ENCODE measurements at places on chromosomes 2 and 18.

DNA sequence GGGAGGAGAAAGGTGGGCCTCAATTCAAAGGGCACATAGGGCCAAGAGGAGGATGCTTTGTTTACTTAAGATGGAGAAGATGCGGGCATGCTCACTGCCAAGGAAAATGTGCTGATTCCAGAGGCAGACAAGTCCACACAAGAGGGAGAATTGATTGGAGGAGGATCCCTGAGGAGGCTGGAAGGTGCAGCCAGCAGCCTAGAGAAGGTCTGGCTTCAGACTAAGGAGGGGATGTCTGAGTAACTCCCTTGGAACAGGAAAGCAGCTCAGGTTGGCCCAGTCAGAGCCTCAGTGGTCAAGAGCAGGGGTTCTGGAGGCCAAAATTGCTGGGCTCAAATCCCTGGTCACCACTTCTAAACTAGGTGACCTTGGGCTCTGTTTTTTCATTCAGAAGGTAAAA is 265.5 kb upstream of the NCKAP5 start:
- DNase-seq, result no peak

- DNase-seq, result no peak
Measured at GRCh38 chr2:122078451-122078850, 323.0 kb downstream of the TSN start.

DNA sequence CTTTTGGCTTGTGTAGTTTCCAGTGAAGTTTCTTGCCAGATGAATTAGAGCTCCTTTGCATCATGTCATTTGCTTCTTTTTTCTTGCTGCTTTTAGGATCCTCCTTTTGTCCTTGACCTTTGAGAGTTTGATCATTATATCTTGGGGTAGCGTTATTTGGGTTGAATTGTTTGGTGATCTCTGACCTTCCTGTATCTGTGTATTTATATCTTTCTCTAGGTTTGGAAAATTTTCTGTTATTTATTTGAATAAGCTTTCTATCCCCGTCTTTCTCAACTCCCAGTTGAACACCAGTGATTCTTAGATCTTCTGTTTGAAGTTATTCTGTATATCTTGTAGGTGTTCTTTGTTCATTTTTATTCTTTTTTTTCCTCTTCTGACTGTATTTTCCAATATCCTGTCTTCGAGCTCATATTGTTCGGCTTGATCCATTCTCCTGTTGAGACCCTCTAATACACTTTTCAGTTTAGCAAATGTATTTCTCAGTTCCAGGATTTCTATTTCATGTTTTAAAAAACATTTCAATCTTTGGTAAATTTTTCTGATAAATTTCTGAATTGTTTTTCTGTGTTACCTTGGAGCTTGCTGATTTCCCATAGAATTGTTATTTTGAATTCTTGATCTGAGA is 20.8 kb downstream of the GALNT1 start:
- DNase-seq, result no peak

DNA sequence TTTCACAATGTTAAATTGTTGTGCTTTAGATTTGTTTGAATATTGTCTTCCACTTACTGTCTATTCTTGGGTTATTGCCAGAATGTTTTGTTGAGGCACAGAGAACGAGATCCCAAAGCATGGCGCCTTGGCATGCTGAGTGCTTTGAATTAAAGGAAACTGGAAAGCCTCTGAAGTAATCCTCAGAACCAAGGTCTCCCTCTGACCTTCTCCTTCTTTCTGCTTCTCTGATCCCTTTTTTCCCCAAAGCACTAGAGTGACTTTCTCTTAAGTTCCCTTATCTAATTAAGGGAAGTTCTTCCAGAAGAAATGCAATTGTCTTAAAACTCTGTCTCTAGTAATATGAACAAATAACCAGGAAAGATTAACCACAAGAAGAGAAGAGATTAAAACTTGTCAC is 214.7 kb downstream of the SPP2 start:
- no peak for DNase-seq

DNA sequence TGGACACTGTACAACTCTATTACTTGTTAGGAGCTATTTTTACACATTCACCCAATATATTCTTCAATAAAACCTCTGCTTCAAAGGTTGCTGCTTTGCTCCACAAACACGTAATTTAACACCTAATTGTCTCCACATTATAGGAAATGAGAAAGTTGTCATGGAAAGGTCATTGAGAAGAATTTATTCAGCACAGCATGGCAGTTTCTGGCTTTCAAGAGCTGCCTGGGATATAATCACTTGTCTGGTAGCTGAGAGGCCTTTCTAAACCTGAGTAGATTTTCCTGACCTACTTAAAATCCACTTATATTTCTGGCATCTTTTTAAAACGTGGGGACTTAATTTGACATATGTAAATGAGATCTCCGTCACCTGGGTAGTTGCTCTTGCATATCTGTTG is 216.1 kb downstream of the ZNF804A start:
- no peak for DNase-seq

GRCh38 chr18:63578357-63578958 is 8.7 kb upstream of the SERPINB13 start:
- peak; percentile 6 for DNase-seq

GRCh38 chr2:239678186-239678490 is 277.3 kb upstream of the HDAC4 start:
- DNase-seq, result no peak

DNA sequence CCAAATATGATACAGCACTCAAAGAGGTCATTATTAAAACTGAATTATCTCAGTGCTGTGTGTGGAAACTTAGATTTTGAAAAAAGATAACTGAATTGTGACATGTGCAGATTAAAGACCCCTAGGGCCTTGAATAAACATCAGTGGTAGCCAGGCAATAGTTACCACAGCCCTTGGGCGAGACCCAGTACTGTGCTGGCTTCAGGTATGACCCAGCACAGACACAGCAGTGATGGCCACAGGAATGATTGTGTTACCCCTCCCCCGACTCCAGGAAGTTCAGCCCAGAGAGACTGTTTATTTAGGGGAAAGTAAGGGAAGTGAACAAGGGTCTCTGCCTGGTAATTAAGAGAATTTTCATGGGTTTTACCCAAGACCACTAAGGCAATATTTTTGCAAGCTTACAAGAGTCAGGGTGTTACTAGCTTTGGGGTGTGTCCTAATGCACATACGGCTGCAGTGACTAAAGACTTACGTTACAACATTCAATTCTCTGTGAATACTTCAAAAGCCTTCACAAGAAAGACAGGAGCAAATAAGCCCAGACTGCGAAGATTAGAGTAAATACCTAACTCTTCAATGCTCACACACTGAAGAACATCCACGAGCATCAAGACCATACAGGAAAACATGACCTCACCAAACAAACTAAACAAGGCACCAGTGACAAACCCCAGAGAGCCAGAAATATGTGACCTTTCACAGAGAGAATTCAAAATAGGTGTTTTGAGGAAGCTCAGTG is 28.2 kb upstream of the ITGAV start:
- no peak for DNase-seq

Measured in hematopoietic multipotent progenitor cell treated with erythropoietin and hydrocortisone succinate and interleukin-3 and kit ligand, for 17 days (in vitro differentiated cells).